ENCODE measurements at places on chromosomes 2 and 18.
A peak's percentile ranks its signal among the peaks of the same experiment; 100 is the strongest.

DNA sequence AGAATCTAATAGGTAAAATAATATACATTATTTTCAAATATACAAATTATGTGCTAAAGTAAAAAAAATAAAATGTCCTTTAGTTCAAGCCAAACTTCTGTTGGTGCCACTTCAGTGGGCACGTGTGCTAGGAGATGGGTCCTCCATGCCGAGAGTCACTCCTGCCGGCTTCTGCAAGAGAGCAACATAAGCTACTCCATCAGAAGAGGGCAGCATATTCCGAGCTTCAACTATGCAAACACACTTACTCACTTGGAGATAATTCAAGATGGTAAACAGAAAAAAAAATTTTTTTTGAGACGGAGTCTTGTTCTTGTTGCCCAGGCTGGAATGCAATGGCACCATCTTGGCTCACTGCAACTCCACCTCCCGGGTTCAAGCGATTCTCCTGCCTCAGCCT, 24.4 kb downstream of the CNOT11 start:
- no peak for DNase-seq

DNA sequence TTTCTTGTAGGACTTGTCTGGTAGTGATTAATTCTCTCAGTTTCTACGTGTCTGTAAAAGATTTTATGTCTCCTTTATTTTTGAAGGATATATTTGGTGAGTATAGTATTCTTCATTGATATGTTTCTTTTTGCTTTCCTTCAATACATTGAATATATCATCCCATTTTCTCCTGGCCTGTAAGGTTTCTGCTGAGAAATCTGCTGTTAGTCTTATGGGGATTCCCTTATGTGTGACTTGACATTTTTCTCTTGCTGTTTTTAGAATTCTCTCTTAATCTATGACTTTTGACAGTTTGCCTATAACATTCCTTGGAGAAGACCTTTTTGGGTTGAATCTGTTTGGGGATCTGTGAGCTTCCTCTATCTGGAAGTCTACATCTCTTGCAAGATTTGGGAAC, 281.0 kb upstream of the MEIS1 start:
- no peak for DNase-seq

DNA sequence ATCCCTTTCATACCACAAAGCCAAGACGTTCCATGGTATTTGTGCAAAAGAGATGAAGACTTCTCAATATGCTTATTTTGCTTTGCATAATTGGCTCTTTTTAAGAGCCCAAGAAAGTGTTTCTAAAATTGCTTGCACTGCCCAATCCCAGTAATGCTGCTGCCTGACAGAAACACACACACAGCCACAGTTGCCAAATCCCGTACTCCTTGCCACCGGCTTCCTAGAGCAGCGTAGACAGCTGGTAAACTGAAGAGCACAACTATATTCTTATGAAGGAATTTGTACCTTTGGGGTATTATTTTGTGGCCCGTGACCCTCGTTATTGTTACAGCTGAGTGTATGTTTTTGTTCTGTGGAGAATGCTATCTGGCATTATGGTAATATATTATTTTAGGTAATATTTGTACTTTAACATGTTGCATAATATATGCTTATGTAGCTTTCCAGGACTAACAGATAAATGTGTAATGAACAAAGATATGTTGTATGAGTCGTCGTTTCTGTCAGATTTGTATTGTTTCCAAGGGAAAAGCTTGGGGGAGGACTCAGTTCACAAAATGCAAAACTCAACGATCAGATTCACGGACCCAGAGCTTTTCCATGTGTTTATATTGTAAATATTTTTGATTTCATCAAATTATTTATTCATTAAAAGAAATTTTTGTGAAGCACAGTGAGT, 202.9 kb upstream of the RAB12 start:
- DNase-seq: no peak

- no peak for DNase-seq
Observed at GRCh38 chr2:207231967-207232366, 66.2 kb upstream of the KLF7 start.

DNA sequence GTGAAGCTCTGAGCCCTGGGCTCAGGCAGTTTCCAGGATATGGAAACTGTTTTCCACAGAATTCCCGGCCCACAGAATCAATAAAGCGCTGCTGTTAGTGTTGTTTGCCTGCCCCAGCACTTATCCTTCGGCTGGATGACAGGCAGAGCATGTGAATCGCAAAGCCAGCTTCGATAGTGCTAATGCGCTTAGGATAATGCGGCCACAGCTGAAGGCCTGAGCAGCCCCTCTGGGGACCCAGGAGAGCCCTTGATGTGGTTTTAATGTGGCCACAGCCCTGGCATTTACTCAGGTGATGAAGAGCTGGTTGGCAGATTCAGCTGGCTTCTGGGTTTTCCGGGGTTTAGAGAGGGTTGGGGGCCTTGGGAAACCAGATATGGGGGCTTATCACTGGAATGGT, 23.7 kb downstream of the PCARE start:
- DNase-seq: peak; percentile 83

DNA sequence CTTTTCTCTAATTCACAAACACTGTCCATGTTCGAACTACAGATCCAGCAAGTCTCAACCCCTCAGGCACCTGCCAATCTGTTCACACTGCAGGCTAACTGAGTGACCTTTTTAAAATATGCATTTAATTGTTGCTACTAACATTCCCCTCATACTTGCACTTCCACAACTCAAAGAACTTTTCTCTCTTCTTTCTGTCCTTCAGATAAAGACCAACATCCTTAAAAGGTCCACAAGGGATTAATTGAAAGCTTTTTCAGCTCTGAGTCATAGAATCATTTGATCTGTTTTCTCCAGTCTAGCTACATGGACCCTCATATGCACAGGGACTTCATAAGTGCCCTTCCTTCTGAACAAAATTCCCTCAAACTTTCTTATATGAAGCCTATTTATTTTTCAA, 1321.2 kb downstream of the DPP10 start:
- no peak for DNase-seq

DNA sequence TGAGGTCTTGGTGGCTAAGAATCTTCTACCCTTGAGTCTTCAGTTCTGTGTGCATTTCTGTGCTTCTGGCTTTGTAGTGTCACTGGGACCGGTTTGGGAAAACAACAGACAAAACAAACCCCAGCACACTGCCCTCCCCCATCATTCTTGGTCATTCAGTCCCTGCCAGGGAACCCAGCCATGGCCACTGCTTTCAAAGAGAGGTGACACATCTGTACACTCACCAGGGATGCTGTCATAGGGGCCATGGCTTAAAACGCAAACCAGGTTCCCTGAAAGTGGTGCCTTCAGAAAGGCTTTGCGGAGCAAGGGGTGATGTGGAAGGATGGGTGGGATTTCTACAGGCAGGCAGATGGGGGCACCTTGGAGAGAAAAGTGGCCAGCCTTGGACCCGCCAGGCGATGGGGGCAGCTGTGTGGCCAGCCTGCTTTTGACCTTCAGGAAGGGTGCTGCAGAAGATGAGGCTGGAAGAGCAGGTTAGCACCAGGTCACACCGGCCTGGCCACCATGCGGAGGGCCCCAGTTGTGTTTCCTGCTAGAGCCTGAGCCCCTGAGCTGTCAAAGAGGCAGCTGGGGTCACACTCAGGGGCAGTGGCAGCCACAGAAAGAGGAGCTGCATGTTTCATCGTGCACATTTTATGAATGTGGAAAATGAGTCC, 101.3 kb downstream of the INHBB start:
- DNase-seq: no peak

GRCh38 chr2:61789807-61790602, 63.9 kb downstream of the FAM161A start:
- DNase-seq: no peak

DNA sequence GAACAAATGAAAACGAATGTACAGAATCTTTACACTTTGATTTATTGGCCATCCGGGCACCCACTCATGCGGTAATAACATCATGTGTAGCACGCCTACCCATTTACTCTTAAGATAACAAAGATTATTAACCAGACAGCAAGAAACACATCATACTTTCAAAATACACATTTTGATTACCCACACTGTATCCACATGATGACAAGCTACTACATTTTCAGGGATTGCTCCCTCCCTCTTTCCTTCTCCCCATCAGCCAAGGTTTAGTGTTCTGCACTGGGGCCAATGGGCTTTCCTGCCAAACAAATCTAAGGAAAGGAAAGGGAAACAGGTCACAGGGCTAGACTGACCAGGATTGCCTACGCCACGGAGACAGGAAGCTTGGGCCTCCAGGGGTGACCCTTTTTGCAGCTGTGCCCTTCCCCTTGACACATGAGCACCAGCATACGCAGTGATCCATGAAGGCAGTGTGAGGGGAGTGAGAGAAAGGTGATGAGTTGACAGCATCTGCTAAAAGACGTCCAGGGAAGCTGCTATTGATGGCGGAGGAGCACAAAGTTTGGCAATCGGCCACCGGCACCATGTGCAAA, 76.5 kb downstream of the ZNF521 start:
- peak; percentile 74 for DNase-seq

DNA sequence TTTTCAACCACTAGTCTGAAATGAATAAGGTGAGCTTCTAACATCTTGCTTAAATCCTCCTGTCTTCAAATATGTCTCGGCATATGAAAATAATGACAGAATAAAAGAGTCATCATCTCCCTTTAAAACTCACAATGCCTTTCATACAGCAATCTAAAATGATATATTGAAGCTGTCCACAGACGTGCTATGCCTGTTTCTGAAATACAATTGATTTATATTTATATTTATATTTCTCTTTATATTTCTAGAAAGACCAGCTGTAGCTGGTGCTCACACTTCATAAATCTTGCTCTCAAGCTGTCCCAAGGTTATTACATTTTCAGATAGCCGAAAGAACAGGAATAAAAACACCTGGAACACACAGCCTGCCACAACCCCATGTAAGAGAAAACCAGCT, 11.1 kb downstream of the MBP start:
- no peak for DNase-seq

DNA sequence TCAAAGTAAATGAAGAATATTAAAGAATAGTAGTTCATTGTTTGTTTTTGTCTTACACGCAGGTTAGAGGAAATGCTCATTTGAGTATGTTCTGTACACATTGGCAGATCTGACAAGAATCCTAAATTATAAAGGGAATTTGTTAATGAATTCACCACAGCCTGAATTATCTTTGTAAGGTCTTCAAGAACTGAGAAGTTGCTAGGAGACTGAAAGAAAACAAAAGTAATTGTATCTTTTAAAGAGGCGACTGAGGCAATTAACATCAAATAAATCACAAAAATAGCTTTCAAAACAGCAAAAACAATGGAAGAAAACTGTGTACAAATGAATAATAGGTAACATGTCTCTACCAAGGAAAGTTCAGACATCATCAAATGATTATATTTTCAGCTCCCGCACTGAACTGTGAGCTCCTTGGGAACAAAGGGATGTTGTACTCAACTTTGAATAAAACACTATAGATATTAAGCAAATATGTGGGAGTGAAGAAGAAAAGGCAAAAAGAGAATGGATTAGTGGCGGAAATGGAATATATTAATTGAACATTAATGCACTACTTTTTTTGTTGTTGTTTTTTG, 51.7 kb upstream of the ATIC start:
- no peak for DNase-seq

- no peak for DNase-seq
Observed at GRCh38 chr2:30677231-30677630, 130.0 kb downstream of the CAPN13 start.

DNA sequence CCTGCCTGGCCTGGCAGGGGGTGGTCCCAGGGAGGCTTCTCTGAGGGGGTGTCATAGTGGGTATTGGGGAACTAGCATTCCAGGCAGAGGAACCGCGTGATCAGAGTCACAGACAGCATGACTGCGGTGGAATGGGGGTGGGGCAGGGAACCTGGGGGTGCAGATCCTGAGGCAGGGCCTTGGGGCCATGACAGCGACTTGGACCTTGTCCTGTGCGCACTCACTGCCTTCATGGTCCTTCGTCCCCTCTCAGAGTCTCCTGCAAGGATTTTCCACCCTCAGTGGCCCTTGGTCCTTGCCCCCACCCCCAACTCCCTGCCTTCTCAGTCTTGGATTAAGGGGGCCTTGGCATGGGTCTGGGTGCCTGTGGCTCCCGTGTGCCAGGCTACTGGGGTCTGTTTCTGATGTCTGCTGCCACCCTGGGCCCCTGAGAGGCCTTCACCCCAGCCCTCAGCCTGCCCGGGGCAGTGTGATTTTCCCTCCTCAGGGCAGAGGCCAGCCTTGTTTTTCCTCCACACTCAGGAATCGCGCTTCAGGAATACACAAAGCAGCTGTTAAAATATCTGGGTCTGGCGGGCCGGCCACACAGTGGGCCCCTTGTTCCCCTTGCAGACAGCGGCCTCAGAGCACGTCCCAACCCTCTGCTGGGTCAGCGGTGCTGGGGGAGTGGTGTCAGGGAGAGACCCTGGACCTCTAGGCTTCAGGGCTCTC, 51.6 kb downstream of the GLI2 start:
- DNase-seq: peak; percentile 69

DNA sequence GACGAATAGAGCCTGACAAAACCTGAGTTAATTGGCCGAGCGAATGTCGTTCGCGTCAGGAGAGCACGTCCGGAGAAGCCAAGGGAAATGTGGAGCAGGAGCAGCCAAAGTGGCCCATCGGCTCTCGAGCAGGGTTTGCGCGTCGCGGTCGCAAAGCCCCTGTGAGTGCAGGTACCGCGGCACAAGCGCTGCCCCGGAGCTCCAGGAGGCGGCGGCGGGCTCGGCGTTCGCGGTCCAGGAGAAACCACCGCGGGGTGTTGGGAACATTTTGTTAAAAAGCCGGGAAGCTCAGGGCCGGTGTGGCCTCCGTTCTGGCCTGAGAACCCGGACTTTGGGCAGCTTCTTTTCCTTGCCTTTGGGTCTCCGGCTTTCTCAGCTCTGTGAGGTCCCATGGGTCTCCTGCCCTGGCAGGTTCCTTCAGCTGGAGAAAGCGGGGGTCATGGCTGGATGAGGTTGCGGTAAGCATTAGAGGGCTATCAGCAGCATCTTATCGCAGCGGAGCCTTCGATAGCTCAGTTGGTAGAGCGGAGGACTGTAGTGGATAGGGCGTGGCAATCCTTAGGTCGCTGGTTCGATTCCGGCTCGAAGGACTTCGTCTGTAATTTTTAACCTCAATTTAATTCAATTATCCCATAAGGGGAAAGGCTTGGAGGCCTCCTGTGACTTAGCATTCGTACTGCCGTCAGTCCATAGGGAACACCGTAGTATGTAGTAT, 1.0 kb upstream of the AGBL5 start:
- peak; percentile 100 for DNase-seq

DNA sequence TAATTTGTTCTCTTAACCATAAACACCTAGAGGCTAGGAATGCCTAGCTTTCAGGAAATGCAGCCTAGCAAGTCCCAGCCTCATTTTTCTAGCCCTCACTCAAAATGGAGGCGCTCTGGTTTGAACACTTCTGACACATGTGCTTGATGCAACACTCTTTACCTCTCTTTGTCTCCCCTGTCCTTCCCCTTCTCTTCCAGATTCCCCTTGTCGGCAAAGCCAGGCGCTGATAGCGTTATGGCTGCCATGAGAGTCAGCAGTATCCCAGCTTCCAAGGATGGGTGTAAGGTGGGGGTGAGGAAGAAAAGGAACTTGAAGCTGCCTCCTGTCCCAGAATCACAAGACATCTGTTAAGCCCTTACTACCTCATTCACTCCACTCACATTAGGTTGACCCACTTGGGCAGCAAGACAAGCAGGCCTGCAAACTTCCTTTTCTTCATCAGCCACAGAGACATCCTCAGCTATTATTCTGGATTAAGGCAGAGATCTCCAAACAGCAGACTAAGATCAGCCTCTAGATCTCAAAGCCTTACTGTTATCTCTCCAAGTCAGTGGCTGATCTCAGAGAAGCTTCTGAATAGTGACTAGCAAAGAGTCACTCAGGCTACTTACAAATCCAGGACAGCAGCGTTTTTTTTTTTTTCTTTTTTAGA, 1.9 kb upstream of the ST3GAL5 start:
- no peak for DNase-seq

GRCh38 chr2:190511104-190511503, 23.4 kb downstream of the NEMP2 start:
- peak; percentile 49 for DNase-seq
